Activated CD4-positive, alpha-beta T cell treated with anti-CD3 and anti-CD28 coated beads, Interleukin-2, amount 50 U/mL, for 24 hours (primary cell): ENCODE measurements at places on chromosomes 13 and 19.

DNA sequence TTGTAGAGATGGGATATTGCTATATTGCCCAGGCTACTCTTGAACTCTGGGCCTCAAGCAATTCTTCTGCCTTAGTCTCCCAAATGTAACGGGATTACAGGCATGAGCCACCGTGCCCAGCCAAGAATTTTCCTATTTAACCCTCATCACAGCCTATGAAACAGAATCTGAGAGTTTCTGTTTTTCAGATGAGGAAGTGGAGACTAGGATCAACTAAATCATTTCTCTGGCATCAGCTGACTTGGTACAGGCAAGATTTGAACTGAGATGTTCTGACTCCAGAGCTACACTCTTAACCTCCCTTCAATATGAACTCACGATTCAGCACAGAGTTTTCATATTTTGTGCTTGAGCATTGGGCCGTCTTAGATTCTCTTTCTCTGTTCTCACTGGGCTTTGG is 8.1 kb downstream of the ZNF460 start:
- no peak for DNase-seq

DNA sequence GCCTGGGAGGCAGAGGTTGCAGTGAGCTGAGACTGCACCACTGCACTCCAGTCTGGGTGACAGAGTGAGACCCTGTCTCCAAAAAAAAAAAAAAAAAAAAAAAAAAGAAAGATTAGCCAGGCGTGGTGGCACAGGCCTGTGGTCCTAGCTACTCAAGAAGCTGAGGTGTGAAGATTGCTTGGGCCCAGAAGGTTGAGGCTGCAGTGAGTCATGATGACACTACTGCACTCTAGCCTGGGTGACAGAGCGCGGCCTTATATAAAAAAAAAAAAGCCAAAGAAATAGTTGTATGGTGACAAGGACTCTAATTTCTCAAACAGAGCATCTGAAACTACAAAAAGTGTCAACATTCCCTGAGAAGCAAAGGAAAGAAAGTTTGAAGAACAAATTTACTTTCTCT is 3.4 kb downstream of the PBX4 start:
- no peak for DNase-seq

DNA sequence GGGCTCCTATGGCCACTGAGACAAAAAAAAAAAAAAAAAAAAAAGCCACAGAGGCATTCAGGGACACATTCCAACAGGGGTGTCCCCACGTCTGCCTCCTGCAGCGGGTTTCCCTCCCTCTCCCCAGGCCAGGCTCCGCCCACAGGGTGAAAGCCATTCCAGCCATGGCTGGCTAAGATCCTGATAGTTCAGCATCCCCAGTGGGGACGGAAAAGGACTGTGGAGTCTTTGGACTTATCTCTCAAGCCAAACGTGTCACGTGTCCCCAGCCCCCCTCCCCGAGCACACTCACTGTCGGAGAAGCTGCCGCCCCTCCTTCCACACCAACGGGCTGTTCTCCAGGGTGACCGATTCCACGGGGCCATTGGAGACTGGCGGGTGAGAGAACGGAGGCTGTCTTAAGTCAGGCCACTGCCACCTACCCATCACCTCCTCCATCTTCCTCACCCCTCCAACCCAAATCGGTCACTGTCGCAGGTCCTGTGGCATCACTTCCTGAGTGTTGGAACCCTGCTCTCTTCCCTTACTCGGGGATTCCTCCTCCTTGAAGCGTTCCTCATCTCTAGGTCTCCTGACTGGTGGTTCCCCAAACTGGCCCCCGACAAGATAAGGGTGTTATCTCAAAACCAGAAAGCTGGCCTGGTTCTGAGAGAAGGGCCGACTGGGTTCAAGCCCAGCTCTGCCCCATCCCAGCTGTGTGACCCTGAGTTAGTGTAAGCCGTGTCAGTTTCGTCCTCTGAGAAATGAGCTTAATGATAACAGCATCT is 9.1 kb upstream of the FKRP start:
- no peak for DNase-seq

GRCh38 chr13:96403241-96403640 is 313.3 kb downstream of the HS6ST3 start:
- DNase-seq: no peak

DNA sequence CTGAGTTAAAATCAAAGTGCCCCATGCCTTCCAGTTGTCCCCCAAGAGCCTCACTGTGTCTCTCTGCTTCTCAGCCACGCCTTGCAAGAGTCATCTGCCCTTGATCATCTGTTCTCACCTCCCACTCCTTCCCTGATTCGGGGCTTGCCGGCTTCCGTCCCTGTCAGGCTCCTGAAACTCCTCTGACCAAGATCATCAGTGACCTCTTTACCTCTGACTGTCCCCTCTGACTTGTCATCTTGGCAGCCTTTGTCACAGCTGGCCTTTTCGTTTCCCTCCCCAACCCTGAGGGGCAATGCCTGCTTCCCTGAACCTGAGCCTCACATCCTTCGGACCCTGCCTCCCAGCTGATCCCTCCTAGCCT is 66.3 kb downstream of the MAP4K1 start:
- no peak for DNase-seq

DNA sequence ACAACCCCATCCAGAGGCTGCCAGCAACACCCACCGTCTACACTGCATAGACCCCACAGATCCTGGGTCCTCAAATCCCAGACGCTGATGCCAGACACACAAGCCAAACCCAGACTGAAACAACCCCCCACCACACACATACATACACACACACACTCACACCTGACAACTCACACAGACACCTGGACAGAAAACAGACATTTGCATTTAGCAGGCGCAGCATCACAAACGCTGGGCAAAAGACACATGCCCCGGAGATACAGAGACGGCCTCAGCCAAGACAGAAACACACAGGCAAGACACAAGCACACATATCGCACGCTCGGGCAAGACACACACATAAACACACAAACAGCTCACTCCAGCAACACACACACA is 1.3 kb downstream of the BBC3 start:
- no peak for DNase-seq

GRCh38 chr13:92362717-92363116 is 863.9 kb upstream of the GPC6 start:
- no peak for DNase-seq

DNA sequence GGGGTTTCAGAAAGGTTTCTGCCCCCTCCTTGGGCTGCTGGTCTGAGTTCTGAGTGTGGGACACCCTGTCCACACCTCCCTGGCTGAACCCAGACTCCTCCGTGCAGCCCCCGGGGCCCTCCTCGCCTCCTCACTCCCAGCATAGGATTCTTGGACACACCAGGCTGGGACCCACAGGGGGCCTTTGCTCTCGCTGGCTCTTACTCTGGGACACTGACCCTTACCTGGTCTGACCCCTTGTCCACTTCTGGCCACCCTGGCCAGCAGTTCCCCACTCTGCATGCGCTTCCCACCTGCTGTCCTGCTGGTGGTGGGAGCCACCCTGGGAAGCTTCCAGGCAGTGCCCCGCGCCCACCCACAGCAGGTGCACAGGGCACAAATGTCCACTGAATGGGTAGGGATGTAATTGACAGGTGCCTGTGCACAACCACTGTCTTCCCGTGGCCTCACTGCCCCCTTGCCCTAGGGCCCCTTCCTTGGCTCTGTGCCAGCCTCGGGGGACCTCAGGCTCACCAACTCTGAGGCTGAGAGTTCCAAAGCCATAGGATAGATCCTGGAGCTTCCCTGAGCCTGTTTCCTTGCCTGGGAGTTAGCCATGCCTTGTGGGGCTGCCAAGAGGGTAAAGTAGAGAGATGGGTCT is 7.0 kb upstream of the SLC25A42 start:
- no peak for DNase-seq

DNA sequence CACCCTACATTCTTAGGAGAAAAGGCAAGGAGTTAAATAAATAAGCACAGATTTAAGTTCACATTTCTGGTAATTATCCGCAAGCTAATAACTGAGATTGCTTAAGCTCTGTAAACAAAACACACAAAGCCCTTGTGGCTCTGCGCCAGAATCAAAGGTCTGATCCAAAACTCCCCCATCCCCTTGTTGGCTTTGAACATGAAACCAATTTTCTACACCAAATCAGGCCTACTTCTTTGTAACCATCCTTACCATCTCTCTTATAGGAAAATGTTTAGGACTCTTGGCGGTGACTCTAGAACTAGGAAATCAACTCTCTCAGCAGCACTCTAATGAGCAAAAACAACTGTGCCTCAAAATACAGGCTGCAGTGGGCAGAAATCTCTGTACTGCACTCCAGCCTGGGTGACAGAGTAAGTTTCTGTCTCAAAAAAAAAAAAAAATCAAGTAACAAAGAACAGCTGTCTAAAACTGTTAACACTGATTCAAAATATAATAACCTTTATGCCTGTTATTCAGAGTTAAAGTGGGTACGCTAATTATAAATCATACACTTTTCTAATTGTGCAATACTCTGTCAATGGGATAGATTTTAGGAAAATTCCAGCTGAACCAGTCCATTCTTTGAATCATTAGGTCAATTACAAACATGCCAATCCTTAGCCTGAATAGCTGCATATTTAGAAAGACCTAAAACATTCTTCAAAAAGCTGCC is 25.8 kb downstream of the ABCC4 start:
- DNase-seq: no peak

DNA sequence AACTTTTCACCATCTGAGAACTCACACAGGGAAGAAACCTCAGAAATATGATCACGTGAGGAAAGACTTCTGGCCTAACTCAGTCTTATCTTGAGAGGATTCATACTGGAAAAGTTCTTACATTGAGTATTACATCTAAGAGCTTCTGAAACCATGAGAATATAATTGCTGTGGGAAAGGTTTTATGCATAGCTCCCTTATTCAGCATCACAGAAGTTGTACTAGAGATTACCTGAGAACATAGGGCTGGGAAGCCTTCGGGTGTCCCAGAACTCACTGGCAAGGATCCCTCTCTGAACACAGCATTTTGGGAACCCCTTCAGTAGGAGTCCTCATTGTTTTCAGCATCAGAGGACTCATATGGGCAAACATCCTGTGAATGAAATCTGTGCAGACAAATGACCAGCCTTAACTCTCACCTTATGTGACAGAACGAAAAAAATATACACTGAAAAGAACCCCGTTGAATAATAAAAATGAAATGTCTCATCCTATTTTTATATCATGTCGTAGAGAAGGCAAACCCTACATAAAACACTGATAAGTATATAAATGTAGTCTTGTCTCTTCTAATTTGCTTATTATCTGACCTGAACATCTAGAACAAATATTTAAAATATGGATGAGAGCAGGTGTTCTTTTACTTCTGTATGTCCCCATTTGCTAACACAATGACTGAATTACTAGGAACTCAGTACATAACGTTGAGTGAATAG is 14.2 kb downstream of the ZNF274 start:
- no peak for DNase-seq

DNA sequence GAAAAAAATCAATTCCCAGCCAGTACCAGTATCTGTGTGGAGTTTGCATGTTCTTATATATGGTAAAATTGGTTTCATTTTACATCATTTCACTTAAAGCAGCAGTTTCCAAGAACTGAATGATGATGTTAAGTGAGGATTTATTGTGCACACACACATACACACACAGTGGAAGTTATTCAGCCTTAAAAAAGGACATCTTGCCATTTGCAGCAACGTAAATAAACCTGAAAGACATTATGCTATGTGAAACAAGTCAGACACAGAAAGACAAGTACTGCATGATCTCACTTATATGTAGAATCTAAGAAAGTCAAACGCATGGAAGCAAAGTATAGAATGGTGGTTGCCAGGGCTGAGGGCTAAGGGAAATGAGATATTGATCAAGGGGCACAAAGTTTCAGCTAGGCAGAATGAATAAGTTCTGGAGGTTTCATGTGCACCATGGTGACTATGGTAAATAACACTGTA is 5.3 kb downstream of the SIGLECL1 start:
- no peak for DNase-seq

- DNase-seq: no peak
These were observed 4.1 kb upstream of the ZIC5 start for GRCh38 chr13:99975626-99976025.

- no peak for DNase-seq
These were observed 72.9 kb upstream of the GPR183 start for GRCh38 chr13:99379856-99380801.

- DNase-seq: no peak
These were observed 273.4 kb upstream of the MIR17HG start for GRCh38 chr13:91074091-91074490.

GRCh38 chr13:87107651-87108050 is 563.5 kb upstream of the SLITRK5 start:
- no peak for DNase-seq

GRCh38 chr19:30310602-30311263 is 61.5 kb upstream of the ZNF536 start:
- no peak for DNase-seq

- DNase-seq: no peak
These were observed 355.0 kb upstream of the PCDH20 start for GRCh38 chr13:61770681-61771080.

DNA sequence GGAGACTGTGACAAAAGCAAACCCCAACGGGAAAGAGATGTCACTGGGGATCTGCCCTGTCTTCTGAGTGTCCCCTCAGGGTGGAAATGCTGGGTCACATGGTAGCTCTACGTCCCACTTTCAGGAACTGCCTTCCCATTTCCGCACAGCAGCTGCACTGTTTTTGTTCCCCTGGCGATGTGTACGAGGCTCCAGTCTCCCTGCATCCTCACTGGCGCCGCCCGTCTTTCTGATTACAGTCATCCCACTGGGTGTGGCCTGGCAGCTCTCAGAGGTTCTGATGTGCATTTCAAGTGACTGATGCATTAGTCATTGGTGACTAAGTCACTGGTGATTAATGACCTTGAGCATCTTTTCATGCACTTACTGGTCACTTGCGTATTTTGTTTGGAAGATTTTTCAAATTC is 21.2 kb downstream of the PCID2 start:
- peak; percentile 30 for DNase-seq

GRCh38 chr13:68895696-68896095 is 1211.9 kb upstream of the ATXN8OS start:
- DNase-seq: no peak

- no peak for DNase-seq
These were observed 1.1 kb downstream of the CNN1 start for GRCh38 chr19:11539495-11540365.

DNA sequence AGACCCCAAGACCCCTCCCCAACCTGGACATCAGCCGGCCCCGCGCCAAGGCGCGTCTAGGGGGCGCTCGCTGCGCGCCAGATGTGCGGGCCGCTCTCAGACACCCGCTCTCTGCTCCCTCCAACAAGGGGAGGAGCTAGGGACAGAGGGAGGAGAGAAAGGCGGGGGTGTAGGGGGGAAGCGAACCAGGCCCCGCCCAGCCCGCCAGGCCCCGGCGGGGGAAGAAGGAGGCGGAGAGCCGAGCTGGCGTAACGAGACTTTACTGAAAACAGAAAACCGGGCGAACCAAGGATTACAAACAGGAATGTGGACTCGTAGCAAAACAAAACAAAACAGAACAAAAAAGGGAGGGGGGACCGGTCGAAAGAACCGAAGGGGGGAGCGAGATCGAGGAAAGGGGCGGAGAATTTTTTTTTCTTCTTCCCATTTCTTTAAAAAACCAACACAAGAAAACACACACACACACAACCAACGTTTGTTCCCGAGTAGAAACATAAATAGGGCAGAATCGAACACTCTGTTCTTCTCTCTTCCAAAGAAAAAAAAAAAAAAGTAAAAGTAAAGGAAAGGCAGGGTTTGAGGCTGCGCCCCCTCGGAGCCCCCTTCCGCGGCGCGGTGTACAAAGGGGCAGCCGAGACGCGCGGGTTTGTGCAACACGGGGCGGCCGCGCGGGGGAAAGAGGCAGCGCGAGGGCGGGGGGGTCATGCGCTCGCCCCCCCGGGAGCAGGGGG is 1.7 kb downstream of the JUND start:
- DNase-seq: peak; percentile 72
